Fibroblast of upper back skin (primary cell): ENCODE measurements at places on chromosomes 2 and 18.
A peak's percentile ranks its signal among the peaks of the same experiment; 100 is the strongest.

- peak; percentile 32 for DNase-seq
These were observed 349.1 kb downstream of the ANAPC1 start for GRCh38 chr2:111534910-111535352.

DNA sequence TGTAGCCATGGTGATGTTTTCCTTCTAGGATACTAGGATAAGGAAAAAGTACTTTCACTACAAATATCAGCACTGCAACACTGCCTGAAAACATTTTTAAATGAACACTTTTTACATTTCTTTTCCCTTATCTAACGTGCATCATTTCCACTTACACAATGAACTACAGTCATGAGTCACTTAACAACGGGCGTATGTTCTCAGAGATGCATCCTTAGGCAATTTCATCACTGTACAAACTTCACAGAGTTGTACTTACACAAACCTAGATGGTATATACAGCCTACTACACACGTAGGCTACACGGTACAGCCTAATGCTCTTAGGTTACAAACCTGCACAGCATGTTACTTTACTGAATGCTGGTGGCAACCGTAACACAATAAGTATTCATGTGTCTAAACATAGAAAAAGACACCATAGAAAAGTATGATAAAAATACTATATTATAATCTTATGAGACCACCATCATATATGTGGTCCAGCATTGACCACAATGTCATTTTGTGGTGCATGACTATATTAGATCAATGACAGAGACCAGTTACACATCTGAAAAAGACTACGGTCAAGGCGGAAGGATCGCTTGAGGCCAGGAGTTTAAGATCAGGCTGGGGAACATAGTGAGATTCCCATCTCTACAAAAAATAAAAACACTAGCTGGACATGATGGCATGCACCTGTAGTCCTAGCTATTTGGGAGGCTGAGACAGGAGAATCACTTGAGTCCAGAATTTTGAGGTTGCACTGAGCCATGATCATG, 39.8 kb downstream of the WDR33 start:
- DNase-seq, result peak; percentile 63

DNA sequence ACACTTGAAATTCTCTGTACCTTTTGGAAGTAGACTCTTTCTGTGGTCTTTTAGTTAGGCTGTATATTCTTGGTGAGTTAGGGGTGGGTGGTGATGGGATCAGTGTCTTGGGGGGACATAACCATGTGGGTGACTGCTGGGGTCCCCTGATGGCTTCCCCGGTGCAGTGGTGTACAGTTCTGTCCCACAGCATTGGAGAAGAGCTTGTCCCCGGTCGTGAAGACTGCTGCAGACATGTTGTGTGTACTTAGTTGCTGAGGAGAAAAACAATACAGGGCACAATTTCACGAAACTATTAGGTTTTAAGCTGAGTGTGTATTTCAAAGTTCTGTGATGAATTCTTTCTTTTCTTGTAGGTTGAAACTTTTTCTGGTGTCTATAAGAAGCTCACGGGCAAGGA, 5.4 kb downstream of the RPS7 start:
- no peak for DNase-seq

- DNase-seq, result peak; percentile 100
These were observed 211.0 kb downstream of the CTNNA2 start for GRCh38 chr2:79723830-79724229.

GRCh38 chr18:35178260-35178659, 62.6 kb upstream of the ZNF397 start:
- peak; percentile 70 for DNase-seq

DNA sequence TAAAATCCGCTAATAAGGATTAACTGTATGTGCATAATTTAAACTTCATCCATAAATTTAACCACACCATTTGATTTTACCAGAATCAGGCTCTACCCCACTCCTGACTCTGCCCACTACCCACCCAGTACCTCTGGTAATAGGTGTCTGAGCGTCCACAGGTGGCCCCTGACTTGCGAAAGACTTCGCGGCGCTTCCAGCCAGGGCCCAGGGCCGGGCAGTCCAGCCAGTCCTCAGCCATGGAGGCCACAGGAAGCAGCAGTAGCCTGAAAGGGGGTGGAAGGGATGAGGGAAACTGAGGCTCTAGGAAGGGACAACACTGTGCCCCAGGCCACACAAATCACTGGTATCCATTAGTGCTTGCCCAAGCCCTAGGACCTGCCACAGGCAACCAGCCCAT, 1.6 kb downstream of the MBD1 start:
- DNase-seq, result no peak

GRCh38 chr2:235458839-235459273, 35.0 kb upstream of the AGAP1 start:
- DNase-seq, result peak; percentile 56

DNA sequence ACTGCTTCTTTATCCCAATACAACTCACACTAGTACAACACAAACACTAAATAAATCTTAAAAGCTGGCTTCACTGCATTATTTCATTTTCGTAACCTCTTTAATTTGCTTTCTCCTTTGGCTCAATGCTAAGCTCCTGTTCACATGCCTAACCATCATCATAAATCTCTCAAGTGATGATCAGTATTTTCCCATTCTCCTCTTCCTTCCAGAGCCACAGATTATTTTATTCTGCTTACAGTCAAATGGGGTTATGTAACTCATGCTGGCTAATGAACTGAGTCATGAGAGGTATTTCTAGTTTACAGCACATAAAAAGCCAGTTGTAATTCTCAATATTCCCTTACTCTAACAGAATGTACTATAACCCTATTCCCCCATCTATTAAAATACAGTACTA, 350.4 kb upstream of the ZC3H15 start:
- DNase-seq, result peak; percentile 74

- DNase-seq, result no peak
These were observed 210.7 kb upstream of the COPS8 start for GRCh38 chr2:236874866-236875481.

- DNase-seq, result no peak
These were observed 4.6 kb downstream of the TMEM87B start for GRCh38 chr2:112059671-112060070.

DNA sequence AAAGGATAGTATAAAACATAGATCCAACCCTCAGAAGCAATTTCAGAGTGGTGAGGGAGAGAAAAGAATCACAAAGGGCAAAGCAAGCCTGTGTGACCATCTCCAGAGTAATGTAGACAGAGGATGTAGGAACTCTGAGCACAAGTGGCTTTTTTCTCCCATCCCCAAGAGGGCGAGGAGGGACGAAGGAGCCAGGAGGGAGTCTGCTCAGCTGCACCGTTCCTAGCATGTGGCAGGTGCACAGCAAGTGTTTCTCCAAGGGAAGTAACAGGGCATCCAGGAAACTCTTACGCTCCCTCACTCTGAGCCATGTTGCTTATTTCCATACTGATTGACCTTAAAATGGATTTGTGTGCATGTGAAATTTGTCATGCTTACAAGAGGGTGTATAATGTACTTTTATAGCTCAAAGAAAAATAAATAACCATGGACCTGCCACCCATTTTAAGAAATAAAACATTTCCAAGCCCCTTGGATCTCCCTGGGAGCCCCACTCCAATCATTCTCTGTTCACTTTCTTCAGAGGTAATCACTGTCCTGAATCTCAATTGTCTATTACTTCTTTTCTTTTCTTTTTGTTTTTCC, 37.8 kb upstream of the SEC11C start:
- no peak for DNase-seq

DNA sequence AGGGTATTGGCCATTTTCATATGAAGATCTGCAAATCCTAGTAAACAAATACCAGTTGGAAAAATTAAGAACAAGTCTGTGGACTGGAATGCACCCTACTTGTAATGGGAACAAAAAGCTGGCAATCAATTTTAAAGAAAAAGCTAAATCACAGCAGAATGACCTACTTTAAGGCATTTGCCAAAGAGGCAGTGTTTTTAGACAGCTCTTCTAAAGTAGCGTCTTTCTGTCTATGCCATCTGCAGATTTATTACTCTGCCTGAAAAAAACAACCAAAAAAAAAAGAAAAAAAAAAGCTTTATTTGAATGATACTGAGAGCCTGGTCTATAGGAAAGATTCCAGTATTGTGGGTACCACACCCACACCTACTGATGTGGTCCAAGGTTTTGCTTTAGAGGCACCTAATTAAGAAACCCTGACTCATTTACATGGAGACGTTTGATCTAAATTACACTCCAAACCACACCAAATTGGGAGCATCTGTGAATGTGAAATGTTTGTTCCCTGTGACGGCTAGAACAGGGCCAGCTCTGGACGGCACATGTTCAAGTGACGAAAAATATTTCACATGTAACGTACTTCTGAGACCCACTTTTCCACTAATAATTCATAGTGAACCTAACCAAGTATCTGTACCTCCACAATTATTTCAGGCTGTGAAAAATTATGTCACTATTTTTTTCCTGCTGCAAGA, 597.1 kb downstream of the ARHGAP15 start:
- no peak for DNase-seq

- DNase-seq, result no peak
These were observed 62.6 kb downstream of the EMX1 start for GRCh38 chr2:72979896-72980295.

GRCh38 chr18:67194886-67195285, 321.6 kb downstream of the DSEL start:
- DNase-seq, result no peak

DNA sequence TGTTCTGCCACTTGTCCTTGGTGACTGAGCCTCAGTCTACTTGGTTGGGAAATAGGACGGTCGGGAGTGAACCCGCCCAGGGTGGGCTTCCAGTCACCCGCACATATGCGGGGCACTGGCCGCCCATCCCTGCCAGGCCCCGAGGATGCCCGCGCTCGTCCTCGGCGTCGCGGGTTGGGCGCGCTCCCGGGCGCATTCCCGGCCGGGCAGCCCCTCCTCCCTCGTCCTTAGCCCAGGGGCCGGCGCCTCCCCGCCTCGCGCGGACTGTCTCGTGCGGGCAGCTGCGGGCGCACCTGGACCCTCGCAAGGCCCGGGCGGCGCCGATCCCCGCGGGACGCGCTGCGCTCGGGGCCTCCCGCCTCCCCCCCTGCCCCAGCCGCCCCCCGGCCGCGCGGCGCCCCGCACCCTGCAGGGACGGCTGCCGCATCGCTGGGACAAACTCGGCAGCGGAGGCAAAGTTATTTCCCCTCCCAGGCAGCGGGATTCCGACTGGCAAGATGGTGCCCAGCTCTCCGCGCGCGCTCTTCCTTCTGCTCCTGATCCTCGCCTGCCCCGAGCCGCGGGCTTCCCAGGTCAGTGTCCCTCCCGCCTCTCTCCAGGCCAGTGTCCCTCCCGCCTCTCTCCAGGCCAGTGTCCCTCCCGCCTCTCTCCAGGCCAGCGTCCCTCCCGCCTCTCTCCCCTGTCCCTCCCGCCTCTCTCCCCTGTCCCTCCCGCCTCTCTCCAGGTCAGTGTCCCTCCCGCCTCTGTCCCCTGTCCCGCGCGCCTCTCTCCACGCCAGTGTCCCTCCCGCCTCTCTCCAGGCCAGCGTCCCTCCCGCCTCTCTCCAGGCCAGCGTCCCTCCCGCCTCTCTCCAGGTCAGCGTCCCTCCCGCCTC, at the start of gene FBLN7:
FBLN7 (plus strand) TSS at position 227 of the 874 bp plus-strand sequence; CDS start at position 498, 271 bp downstream.
- DNase-seq, result no peak

DNA sequence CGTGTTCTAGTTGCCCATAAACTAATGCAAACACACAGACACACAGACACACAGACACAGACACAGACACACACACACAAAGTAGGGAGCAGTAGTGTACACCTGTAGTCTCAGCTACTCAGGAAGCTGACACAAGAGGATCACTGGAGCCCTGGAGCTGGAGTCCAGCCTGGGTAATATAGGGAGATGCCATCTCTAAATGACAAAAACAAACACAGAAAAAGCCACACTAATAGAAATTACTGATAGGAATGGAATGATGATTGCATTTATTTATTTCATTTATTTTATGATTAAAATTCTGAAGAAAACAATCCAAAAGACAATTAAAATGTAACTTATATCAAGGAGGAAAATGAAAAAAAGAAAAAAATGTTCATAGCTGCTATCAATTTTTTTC, 30.8 kb downstream of the TCF4 start:
- no peak for DNase-seq

- DNase-seq, result no peak
These were observed 239.8 kb downstream of the SH3RF3 start for GRCh38 chr2:109368798-109369197.

DNA sequence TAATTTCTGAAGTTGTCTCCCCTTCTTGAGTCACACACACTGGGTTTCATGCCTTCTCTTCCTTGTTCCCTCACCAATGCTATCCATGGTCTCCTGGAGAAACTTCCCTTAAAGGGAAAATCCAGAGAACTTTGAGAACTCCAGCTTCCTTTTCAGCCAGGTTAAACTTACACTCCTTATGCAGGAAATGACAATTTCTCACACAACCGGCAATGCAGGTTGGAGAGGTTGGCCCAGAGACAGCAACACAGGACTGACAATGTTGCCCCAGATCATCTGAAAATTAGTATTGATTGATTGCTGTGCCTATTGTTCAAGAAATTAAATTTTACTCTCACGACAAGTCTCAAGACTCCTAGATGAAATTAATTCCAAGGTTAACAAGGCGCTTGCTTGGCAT, 292.2 kb downstream of the NYAP2 start:
- no peak for DNase-seq

GRCh38 chr18:37873416-37873815, 307.8 kb upstream of the CELF4 start:
- DNase-seq, result no peak

DNA sequence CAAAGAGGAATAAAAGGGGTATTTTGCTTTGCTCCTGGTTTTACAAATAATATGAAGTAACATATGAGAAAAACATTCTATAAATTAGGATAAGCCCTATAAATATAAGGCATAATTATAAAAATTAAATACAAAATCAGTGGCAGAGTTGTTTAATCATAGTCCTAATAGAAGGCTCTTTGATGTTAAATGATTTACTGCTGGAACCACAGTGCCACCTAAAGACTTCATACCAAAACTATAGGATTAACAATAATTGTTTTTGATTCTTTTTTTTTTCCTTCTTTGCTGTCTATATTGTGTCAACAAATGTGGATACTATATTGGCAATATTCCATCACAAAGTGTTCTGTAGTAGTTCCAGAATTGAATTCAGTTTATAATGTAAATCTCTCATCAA, 837.7 kb upstream of the SLC39A10 start:
- peak; percentile 10 for DNase-seq

DNA sequence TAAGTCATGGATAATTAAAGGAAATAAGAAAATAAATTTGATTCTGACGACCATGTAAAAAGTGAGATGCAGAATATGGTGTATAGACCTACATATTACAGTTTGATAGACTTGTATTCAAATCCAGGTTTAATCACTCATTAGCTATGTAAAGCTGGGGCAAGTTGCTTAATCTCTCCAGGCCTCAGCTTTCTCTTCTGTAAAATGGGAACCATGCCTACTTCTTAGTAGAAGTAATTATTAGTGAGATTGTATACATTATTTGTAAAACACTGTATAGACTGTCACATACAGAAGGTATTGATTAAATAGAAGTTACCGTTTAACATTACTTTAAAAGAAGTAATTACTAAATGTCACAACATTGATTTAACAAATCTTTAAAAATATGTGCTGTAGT, 392.2 kb downstream of the STK39 start:
- DNase-seq, result no peak
